ENCODE measurements at places on chromosomes 1 and 21. TPM values are rescaled to one million over a fixed set of nuclear protein-coding genes. Genes with fewer than 3 reads are reported as not detected.

ARPC5 gene
- total RNA-seq = 144 TPM

PLA2G2A gene
- total RNA-seq = 170 TPM

TMEM167B gene
- 33.4 TPM for total RNA-seq

GPR61 gene
- total RNA-seq = 0.50 TPM

C1orf167 gene
- not detected for total RNA-seq

HP1BP3 gene
- 171 TPM for total RNA-seq

CCDC185 gene
- not detected for total RNA-seq

CD84 gene
- 0.60 TPM for total RNA-seq

CDA gene
- total RNA-seq = 3.2 TPM

SPRR5 gene
- not detected for total RNA-seq

UBL4B gene
- not detected for total RNA-seq

AADACL4 gene
- 0.20 TPM for total RNA-seq

KIFAP3 gene
- 20.0 TPM for total RNA-seq

PLA2G2F gene
- total RNA-seq = not detected

CAPN8 gene
- total RNA-seq = 16.4 TPM

CRP gene
- total RNA-seq = not detected

CCDC30 gene
- 1.8 TPM for total RNA-seq

MNDA gene
- total RNA-seq = not detected

TOE1 gene
- 10.6 TPM for total RNA-seq

TNFRSF9 gene
- total RNA-seq = 1.2 TPM

TIMM17A gene
- 54.5 TPM for total RNA-seq

IVL gene
- not detected for total RNA-seq

CHIA gene
- 0.28 TPM for total RNA-seq

FHAD1 gene
- total RNA-seq = 0.13 TPM

PRR9 gene
- total RNA-seq = not detected

C1orf122 gene
- total RNA-seq = 78.3 TPM

RHOU gene
- total RNA-seq = 122 TPM

ANKRD35 gene
- 0.76 TPM for total RNA-seq

NCMAP gene
- 6.3 TPM for total RNA-seq

CR1 gene
- 0.20 TPM for total RNA-seq

KRTAP19-3 gene
- not detected for total RNA-seq

KCNJ10 gene
- not detected for total RNA-seq

RIIAD1 gene
- 7.9 TPM for total RNA-seq

PRRX1 gene
- total RNA-seq = 41.5 TPM

RORC gene
- 1.3 TPM for total RNA-seq

All from hepatocyte (in vitro differentiated cells).